ENCODE measurements at places on chromosomes 12 and 14.
A peak's percentile ranks its signal among the peaks of the same experiment; 100 is the strongest.

DNA sequence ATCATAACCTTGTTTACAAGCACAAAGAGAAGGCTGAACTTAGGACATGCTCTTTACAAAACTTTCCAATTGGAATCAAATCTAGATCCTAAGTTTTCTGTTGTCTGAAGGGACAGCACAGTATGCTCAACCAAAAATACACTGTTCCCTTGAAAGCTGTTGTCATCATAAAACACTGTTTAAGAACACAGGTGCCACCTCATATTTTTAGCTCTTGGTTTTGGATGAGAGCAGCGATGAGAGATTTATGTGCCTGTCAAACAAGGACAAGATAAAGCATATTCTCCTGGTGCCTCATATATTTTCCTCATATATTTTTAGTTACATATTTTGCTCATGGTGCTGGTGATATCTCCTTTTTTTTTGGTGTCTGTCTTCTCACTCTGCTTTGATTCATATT is 788.4 kb downstream of the AACS start:
- DNase-seq, result no peak

DNA sequence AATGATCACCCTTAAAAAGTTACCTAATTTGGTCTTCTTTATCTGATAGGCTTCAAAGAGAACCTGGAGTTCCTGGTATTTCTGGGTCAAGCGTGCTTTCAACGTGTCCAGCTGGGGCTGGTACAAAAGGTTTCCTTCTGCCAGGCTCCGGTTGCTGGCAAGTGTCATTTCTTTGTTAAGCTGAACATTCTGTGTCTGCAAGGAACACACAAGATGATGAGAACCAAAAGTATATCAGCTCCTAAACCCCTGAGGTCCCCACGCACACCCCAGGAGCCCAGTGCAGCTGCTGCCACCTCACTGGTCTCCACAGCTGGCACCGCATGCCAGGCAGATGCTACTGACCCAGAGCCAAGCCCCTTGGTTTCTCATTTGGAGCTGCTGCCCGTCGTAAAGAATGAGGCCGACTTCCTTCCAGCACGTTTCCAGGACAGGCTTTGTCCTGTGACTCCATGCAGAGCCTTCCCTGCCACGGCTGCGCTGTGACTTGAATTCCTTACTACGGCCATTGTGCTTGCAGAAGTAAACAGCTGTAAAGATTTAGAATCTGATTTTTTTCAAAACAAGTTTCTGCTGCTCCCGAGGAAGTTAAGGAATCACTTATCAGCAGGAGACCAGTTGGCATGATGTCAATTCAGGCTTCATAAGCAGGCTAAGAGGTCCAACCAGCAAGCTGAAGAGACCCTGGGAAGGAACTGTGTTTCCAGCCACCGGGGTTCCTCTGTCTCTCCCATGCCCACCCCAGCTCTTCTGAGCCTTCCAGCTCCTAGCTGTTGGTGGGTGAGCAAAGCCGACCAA is 24.9 kb downstream of the VPS37B start:
- DNase-seq, result peak; percentile 73

DNA sequence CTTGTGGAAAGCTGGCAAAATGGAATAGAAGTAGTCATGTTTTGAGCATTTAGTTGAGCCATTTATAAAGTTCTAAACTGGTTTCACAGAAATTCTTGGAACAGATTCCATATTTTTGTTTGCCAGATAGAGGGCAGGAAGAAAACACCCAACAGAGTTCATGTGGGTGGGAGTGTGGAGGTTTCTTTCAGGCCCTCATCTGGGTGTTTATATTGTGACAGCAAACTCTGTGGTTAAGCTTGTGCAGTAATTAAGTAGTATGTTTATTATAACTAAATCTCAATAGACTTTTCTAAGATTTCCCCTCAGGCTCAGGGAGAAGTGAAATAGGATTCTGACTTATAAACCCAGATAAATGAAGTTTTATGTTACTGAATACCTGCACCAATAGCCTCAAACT is 57.4 kb downstream of the SPPL3 start:
- DNase-seq, result no peak

DNA sequence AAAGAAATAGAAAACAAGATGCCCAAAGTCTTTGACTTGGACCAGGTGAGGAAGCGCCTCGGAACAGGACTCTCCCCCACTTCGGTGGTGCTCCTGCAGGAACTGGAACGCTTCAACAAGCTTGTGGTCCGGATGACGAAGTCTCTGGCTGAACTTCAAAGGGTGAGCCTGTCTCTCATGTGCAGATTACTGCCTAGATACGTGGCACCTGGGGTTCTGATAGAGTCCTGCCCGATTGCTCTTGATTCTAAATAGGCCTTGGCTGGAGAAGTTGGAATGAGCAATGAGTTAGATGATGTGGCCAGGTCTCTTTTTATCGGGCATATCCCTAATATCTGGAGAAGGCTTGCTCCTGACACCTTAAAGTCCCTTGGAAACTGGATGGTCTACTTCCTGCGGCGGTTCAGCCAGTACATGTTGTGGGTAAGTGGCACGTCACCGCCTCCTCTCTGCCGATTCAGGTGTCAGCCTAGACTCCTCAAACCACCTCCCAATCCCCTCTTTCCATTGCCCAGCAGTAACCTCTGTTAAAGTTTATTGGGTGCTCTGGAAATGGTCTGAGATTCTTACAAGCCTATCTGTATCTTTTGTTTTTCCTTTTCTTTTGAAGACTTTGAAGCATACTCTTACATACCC is 40.8 kb downstream of the CCDC92 start:
- no peak for DNase-seq

GRCh38 chr12:95487024-95487423 is 13.1 kb downstream of the METAP2 start:
- DNase-seq, result no peak

GRCh38 chr14:25836636-25837035 is 761.2 kb downstream of the NOVA1 start:
- no peak for DNase-seq

DNA sequence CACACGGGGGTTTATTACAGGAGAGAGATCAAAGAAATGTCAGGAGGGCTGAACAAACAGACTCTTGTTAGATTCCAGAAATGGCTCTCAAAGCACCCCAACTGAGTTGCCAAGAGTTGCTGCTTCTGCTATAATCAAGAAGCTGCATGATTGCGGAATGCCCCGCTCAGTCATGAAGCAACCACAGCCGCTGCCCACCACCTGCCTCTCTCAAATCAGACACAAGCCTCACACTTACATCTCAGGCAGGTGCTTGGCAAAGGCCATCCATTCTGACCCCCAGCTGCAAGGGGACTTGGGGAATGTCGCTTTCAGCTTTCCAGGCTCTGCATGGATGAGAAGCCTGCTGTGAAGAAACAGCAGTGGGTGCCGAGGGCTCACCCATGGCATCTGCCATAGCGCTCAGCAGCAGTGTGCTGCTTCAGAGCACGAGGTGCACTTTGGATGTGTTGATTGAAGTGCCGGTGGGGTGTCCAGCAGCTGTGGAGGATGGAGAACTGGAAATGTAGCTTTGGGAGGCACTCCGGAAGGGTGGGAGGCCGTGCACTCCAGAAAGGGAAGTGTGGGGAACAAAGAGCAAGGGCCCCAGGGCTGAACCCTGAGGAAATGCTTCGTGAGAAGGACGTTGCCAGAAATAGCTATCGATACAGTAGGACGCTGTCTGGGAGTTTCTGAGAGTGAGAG is 37.7 kb downstream of the LRRC74A start:
- no peak for DNase-seq

- peak; percentile 67 for DNase-seq
Measured at GRCh38 chr12:92544322-92544721, 158.5 kb upstream of the PLEKHG7 start.

DNA sequence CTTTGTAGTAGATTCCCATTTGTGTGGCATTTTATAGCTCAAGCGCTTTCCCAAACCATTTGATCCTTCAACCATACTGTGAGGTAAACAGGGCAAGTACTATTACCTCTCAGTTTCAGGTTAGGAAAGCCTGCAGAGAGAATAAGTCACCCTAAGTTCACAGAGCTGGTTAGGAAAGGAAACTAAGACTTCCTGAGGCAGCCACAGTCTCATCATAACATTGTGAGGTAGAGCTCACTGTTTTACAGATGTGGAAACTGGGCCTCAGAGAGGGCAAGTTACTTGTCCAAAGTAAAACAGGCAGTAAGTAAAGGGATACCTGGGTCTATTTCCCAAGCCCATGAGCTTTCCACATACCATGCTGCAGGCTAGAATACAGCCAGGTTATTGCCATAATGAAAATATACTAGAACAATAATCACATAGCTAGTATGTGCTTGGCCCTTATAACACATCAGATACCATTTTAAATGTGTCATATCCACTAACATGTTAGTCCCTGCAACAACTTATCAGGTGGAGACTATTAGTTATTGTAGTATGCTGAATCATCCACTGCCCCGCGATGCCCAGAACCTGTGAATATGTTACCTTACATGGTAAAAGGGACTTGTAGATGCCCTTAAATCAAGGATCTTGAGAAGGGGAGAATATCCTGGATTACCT is 150.9 kb upstream of the GRIP1 start:
- no peak for DNase-seq

GRCh38 chr14:58106446-58106845 is 45.6 kb downstream of the ARMH4 start:
- no peak for DNase-seq

- no peak for DNase-seq
Measured at GRCh38 chr14:105418269-105419194, 1.1 kb upstream of the MTA1 start.

- DNase-seq, result no peak
Measured at GRCh38 chr14:86027144-86027543, 497.2 kb downstream of the FLRT2 start.

Data from stomach (tissue), 19 donors.